ENCODE measurements at places on chromosomes 11 and 22. TPM values are rescaled to one million over a fixed set of nuclear protein-coding genes. Genes with fewer than 3 reads are reported as not detected.

- no peak overlapping the region for H3K27ac ChIP-seq
- no peak for DNase-seq
- H3K36me3 ChIP-seq, result no peaks in the 10 kb centered on the region
- no peaks in the 10 kb centered on the region for H3K27me3 ChIP-seq
- no peak overlapping the region for H3K4me3 ChIP-seq
These were observed 649.1 kb downstream of the OPCML start for GRCh38 chr11:132883241-132883640.

DNA sequence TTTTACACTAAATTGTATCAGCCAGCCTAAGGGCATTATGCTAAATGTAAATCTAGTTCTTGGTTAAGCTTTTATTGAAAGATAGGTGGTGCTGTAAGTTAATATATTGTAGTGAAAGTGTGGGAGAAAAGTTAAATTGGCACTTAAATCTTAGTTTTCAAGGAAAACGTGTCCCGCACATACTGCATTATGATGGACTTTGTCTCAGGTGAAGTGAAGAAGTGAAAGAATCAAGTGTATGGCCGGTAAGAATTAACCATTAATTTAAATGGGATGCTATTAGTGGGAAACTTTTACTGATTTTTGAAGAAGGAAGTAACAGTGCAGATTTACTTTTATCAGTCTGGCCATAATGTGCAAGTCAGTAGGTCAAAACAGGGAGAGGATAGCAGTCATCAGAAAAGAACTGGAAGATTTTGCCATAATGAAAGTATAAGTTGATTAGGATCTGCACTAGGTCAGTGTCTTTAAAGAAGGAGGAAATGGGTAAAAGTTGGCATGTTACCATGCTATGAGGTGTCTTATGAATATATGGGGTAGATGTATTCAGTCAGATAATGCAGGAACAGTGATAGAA is 81.6 kb downstream of the PDHX start:
- H3K27ac ChIP-seq, result no peak overlapping the region
- H3K36me3 ChIP-seq, result peaks cover 2% of the 10 kb centered on the region
- peaks cover 24% of the 10 kb centered on the region for H3K4me1 ChIP-seq
- DNase-seq, result no peak

GRCh38 chr11:92845805-92846204 is 123.6 kb upstream of the MTNR1B start:
- no peak overlapping the region for H3K27ac ChIP-seq
- DNase-seq, result no peak
- H3K4me1 ChIP-seq, result no peaks in the 10 kb centered on the region
- H3K4me3 ChIP-seq, result no peak overlapping the region

DNA sequence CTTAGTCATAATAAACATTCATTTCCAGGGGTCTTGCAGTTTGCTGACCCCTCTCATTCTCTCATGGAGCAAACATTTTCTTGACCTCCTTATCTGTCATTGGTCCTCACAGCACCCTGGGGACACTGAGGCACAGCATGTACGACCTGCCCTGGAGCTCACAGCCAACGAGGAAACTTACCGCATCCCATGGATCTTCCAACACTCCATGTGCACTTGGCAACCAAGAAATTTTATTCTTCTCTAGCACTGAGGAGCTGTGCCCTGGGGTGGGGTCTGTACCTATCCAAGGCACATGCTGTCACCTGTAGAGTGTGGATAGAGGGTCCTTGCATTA is 69.4 kb upstream of the IGLL5 start:
- H3K4me3 ChIP-seq, result no peak overlapping the region
- H3K36me3 ChIP-seq, result no peaks in the 10 kb centered on the region
- peaks cover 85% of the 10 kb centered on the region for H3K4me1 ChIP-seq

DNA sequence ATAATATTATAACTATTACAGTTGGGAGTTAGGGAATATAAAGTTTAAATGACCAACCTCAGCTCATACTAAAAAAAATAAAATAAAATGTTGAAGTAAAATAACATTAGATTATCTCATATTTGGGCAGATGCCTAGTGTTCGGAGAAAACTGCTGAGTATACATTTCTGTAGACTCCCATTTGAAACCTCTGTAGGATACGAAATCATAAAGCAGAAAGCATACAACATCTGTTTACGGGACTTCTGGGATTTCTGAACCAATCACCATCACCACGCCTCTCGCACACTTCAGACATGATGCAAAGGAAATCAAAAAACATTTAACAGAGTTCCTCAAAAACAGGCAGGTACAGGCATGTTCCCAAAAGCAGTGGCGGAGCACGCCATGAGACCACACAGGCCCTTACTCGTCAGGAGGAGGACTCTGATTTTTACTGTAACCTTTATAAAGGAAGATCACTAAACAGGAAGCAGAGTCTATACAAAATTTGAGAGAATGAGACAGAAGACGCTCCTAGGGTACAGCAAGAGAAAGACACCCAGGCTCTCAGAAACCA is 8.6 kb downstream of the ZNF195 start:
- H3K36me3 ChIP-seq, result peaks cover 92% of the 10 kb centered on the region
- DNase-seq, result no peak
- no peak overlapping the region for H3K27ac ChIP-seq
- H3K27me3 ChIP-seq, result no peaks in the 10 kb centered on the region
- H3K4me1 ChIP-seq, result peaks cover 11% of the 10 kb centered on the region
- no peak overlapping the region for H3K4me3 ChIP-seq

GRCh38 chr11:65719871-65720210 is 757 bp downstream of the RNASEH2C start:
- H3K4me3 ChIP-seq, result peak overlapping the region; percentile 95
- peak overlapping the region; percentile 89 for H3K27ac ChIP-seq

DNA sequence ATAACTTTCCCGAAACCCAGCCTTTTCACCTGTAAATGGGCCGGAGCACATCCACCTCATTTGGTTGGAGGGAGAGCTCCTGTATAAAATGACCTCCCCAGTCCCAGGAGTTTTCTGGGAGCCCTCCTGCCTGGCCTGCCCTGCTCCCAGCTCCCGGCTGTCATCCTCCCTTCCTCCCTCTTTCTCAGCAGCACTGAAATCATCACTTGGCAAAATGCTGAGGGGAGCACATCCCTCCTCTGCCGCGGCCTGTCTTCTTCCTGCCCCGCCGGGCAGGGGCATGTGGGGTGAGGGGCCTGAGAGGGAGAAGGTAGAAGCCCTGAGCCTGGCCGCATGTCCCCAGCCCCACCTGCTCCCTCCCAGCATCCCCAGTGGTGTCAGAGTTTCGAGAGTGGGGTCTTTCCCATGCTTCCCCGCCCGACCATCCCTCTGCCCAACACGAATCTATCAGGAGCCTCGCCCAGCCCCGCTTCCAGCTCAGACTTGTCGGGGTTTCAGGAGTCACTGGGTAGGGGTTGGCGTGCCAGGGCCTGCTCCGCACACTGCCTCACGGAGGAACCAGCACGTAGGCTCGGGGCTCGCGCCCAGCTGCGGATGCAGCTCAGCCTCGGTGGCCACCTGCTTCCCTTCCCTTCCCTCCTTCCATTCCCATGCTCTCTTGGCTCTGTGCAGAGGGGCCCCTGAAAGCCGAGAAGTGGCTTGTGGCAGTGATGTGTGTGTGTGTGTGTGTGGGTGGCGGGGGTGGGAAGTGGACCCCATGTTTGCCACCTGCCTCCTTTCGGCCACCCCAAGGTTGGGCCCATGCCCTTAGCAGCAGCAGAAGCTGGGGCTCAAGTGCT is 37.1 kb downstream of the NECTIN1 start:
- H3K4me1 ChIP-seq, result peaks cover 33% of the 10 kb centered on the region
- peaks cover 10% of the 10 kb centered on the region for H3K27me3 ChIP-seq
- no peak overlapping the region for H3K4me3 ChIP-seq
- no peak overlapping the region for H3K27ac ChIP-seq
- DNase-seq, result no peak

- no peak overlapping the region for H3K27ac ChIP-seq
- H3K4me3 ChIP-seq, result no peak overlapping the region
- H3K27me3 ChIP-seq, result peaks cover 10% of the 10 kb centered on the region
- H3K4me1 ChIP-seq, result peaks cover 3% of the 10 kb centered on the region
- DNase-seq, result no peak
- no peaks in the 10 kb centered on the region for H3K36me3 ChIP-seq
These were observed 62.4 kb upstream of the BMAL1 start for GRCh38 chr11:13215149-13215548.

- peaks cover 2% of the 10 kb centered on the region for H3K4me1 ChIP-seq
- no peak overlapping the region for H3K27ac ChIP-seq
- peaks cover 3% of the 10 kb centered on the region for H3K27me3 ChIP-seq
- no peaks in the 10 kb centered on the region for H3K36me3 ChIP-seq
These were observed 44.8 kb upstream of the TUB start for GRCh38 chr11:8036002-8036802.

DNA sequence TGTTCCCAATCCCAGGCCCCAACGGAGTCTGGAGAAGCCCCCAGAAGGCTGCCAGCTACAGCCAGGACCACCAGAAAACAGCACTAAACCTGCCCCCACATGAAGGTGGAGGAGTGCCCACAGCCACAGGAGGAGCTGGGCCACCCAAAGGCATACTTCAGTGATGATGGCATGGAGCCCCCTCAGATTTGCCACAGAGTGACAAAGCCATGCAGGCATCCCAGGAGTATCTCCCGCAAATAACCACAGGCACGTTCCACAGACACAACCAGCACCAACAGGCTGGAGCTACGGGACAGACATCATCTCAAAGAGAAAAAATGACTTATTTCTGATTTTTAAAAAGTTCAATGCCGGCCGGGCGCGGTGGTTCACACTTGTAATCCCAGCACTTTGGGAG is 10.6 kb downstream of the CARS1 start:
- H3K27ac ChIP-seq, result no peak overlapping the region
- peaks cover 22% of the 10 kb centered on the region for H3K4me1 ChIP-seq
- no peak overlapping the region for H3K4me3 ChIP-seq
- no peak for DNase-seq
- H3K36me3 ChIP-seq, result peaks cover 27% of the 10 kb centered on the region

- DNase-seq, result peak; percentile 89
- no peaks in the 10 kb centered on the region for H3K27me3 ChIP-seq
- H3K4me1 ChIP-seq, result peaks cover 2% of the 10 kb centered on the region
- peak overlapping the region; percentile 58 for H3K4me3 ChIP-seq
These were observed 7.5 kb downstream of the GP1BB start for GRCh38 chr22:19730655-19731360.

DNA sequence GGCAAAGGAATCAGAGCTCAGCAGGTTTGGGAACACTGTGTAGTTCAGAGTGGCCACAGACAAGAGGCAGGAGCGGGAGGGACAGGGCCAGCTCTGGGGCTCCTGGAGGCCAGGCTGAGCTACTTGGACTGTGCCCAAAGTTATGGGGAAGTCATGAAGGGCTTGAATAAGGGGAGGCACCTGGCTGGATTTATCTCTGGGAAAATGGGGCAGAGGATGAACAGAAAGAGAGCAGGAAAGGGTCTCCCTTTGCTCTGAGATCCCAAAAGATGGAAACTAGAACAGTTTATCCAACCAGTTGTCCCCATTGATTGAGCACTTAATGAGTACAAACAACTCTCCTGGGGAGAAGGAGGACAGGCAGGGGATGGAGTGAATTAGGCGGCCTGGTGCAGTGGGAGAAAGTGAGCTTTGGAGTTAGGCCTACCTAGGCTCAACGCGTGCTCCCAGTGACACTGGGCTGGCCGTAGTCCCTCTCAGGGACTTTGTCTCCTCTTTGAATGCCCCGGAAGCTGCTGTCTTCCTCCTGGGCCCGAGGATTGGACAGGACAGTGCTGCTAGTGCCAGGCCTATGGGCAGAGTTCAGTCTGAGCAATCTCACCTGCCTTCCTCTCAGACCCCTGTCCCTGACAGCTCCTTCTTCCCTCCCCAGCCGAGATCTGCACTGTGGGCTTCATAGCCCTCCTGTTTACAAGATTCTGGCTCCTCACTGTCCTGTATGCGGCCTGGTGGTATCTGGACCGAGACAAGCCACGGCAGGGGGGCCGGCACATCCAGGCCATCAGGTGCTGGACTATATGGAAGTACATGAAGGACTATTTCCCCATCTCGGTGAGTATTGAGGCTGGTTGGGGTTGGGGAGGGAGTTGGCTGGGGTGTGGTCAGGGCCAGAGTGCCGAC is 2.0 kb downstream of the MOGAT2 start:
- H3K27me3 ChIP-seq, result peaks cover 6% of the 10 kb centered on the region
- peaks cover 2% of the 10 kb centered on the region for H3K4me1 ChIP-seq
- H3K27ac ChIP-seq, result no peak overlapping the region
- no peak for DNase-seq

- peaks cover 4% of the 10 kb centered on the region for H3K36me3 ChIP-seq
- peaks cover 6% of the 10 kb centered on the region for H3K27me3 ChIP-seq
- peaks cover 36% of the 10 kb centered on the region for H3K4me1 ChIP-seq
- no peak overlapping the region for H3K4me3 ChIP-seq
- H3K27ac ChIP-seq, result no peak overlapping the region
- DNase-seq, result no peak
These were observed 60.6 kb upstream of the PRDM11 start for GRCh38 chr11:45085646-45086501.

GRCh38 chr22:18955696-18956095 is 19.6 kb upstream of the PRODH start:
- no peaks in the 10 kb centered on the region for H3K36me3 ChIP-seq
- no peaks in the 10 kb centered on the region for H3K27me3 ChIP-seq
- H3K4me3 ChIP-seq, result no peak overlapping the region
- H3K27ac ChIP-seq, result no peak overlapping the region
- H3K4me1 ChIP-seq, result peaks cover 5% of the 10 kb centered on the region

- H3K4me3 ChIP-seq, result no peak overlapping the region
- no peaks in the 10 kb centered on the region for H3K27me3 ChIP-seq
- H3K36me3 ChIP-seq, result peaks cover 63% of the 10 kb centered on the region
- DNase-seq, result no peak
These were observed 14.0 kb downstream of the RPUSD4 start for GRCh38 chr11:126197277-126197939.

GRCh38 chr11:73028611-73029010 is 113.5 kb downstream of the FCHSD2 start:
- no peak overlapping the region for H3K4me3 ChIP-seq
- peaks cover 6% of the 10 kb centered on the region for H3K4me1 ChIP-seq
- peaks cover 65% of the 10 kb centered on the region for H3K36me3 ChIP-seq
- H3K27me3 ChIP-seq, result no peaks in the 10 kb centered on the region

GRCh38 chr11:105392556-105392955 is 217.3 kb upstream of the GRIA4 start:
- H3K4me1 ChIP-seq, result no peaks in the 10 kb centered on the region
- no peak for DNase-seq
- no peak overlapping the region for H3K4me3 ChIP-seq
- no peak overlapping the region for H3K27ac ChIP-seq
- H3K36me3 ChIP-seq, result no peaks in the 10 kb centered on the region
- H3K27me3 ChIP-seq, result no peaks in the 10 kb centered on the region

Gene MYO18B
- 1.2 TPM for total RNA-seq

Gene PELI3
- 5.1 TPM for total RNA-seq

Gene UPB1
- 0.24 TPM for total RNA-seq

Gene OR5P2
- not detected for total RNA-seq

Gene JHY
- total RNA-seq, result 1.5 TPM

Gene FAM118A
- 50.6 TPM for total RNA-seq

Gene KDM2A
- total RNA-seq, result 93.1 TPM

Gene RAB30
- 13.3 TPM for total RNA-seq

Measured in activated CD8-positive, alpha-beta T cell treated with anti-CD3 and anti-CD28 coated beads, Interleukin-2, amount 10 ng/mL, durations not matched to agents 7 days and 5 days (primary cell).